BJ (cell line): ENCODE measurements at places on chromosomes 2 and 18.

DNA sequence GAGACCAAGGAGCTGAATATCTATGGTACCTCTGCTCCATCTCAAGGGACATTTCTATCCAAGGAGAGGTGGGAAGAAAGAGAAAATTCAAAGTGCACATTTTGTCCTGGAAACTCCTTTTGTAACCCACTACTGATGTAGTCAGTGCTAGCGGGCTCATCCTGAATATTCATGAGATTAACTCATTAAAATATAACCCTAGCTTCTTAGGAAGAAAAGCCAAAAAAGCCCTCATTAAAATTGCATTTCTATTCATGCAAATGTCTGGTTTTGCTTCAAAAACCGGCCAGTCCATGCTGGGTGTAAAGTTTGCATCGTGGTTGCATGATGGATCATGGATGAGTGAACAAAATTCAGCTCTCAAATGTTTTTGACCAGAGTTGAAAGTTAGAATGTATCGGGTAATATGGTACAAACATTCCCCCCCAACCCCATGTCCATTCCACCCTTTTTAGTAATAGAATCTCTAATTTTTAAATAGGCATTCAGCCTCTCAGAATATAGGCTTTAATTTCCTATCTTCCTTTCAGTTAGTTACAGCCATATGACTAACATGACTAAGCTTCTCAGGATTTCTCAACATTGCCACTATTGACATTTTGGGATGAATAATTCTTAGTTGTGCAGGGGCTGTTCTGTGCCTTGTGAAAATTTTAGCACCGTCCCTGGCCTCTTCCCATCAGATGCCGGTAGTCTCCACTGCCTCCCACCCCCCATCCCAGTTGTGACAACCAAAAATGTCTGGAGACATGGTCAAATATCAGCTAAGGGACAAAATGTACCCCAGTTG lies 104.2 kb upstream of the RND3 start:
- no peak for DNase-seq

GRCh38 chr2:108396845-108397244 lies 19.1 kb downstream of the SULT1C4 start:
- DNase-seq = no peak

- no peak for DNase-seq
These were observed 88.9 kb downstream of the R3HDM1 start for GRCh38 chr2:135620198-135620597.

DNA sequence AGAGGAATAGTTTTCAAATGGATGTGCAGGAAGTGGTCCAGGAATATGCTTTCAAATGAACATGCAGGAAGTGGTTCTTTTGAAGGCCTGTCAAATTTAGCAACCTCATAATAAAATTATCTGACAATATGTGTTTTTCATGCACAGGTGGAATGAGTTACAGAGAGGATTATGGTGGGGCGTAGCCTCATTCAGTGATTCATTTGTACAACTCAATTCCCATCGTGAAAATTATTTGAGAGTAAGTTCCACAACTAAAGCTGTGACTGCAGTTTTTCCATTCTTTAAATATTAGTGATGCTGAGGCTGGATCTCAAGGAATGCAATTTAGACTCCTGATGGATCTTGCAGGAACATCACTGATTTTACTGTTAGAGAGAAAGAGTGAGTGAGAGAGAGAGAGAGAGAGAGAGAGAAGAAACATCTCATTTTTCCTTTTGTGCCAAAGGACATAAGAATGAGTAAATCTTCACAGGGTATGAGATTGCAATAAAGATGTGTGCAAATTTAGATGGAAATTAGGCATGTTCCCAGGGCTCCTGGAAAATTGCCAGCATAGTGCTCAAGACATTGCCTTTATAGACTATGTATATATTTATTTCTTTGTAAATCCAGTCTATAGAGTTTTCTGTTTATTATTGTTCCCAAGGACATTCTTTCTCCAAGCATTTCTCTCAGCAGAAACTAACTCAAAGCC lies 394.9 kb upstream of the ZEB2 start:
- DNase-seq = peak; percentile 79

- no peak for DNase-seq
These were observed 121.9 kb downstream of the MCFD2 start for GRCh38 chr2:46793423-46794416.

GRCh38 chr18:58102875-58103274 lies 58.8 kb downstream of the NEDD4L start:
- no peak for DNase-seq

DNA sequence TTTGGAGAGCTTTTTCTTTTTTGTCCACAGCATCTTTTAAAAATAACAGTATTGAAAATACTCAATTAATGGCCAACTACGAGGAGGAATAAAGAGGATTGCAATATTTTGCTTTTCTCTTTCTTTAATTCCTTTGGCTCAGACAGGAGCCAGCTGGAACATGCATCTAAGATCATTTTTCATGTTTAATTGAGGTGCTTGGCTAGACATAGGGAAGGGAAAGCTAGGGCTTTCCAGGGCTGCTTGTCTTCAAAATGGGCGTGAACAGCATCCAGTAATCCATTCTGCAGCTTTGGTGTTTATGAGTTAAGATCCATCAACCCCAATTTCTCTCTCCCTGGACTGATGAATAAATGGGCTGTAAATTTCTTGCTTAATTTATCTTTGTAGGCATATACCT lies 323.0 kb downstream of the PTPRM start:
- no peak for DNase-seq

DNA sequence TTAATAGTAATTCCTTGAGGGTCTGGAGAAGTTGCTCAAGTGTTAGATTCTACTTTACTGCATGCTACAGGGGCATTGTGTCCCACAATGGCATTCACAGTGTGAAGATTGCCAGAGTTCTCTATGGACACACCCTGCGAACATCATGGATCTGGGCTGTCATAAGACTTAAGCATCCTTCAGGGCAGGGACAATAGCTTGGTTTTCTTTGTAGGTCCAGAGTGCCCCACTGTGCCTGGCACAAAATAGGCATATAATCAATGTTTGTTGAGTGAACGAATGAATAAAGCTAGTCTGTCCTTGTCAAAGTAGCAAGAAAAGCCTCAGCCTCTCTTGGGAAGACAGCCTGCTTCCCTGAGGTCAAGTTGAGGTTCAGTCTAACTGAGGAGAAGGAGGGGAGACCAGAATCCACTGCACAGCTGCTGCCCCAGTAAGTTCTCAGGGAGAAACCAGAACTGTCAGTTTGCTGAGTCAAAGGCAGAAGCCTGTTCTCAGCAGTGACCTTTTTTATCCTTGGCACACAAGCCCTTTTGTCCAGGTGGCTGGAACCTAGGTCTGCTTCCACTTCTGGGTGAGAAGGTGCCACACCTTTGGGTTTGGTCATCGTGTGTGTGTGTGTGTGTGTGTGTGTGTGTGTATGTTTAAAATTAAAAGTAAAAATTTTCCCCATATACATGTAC lies 15.0 kb downstream of the INPP4A start:
- no peak for DNase-seq

DNA sequence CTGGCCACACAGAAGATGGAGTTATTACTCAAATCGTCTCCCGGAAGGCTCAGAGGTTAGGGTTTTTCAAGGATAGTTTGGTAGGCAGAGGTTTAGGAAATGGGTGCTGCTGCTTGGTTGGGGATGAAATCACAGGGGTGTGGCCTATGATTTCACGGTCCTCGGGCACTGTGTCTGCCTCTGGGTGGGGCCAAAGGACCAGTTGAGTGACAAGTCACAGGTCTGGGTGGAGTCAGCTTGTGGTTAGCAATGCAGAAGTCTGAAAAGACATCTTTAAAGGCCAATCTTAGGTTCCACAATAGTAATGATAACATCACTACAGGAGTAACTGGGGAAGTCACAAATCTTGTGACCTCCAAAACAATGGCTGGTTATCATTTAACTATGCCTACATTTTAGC lies 387.8 kb downstream of the ZNF521 start:
- DNase-seq = no peak

GRCh38 chr2:38653715-38654527 lies 12.0 kb upstream of the GALM start:
- no peak for DNase-seq

DNA sequence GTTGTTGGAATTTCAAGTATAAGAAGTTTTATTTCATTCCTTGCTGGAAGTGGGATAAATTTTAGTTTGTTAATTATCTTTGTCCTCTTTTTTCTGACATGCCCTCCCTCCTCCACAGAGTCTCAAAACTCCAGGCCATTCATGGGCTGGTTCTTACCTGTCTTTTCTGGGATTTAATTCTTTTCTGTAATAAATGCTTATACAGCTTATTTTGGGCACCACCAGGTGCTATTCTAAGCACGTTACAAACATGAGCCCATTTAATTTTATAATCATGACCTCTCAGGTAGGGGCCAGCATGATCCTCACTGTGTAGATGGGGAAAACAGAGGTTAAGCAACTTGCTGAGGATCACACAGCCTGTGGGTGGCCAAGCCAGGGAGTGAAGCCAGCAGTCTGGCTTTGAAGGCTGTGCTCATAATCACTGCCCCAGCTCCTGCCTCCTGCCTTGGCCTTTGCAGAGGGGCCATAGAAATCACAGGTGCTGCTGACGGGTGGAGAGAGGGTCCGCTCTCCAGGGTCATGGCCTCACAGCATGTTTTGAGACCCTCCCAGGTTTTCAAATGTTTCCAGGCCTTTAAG lies 128.4 kb upstream of the PXDN start:
- no peak for DNase-seq

GRCh38 chr2:229715895-229716507 lies 1.6 kb upstream of the DNER start:
- no peak for DNase-seq

- no peak for DNase-seq
These were observed 232.1 kb downstream of the NDUFA10 start for GRCh38 chr2:239793086-239793485.

GRCh38 chr2:143162123-143162837 lies 33.1 kb downstream of the ARHGAP15 start:
- DNase-seq = no peak

DNA sequence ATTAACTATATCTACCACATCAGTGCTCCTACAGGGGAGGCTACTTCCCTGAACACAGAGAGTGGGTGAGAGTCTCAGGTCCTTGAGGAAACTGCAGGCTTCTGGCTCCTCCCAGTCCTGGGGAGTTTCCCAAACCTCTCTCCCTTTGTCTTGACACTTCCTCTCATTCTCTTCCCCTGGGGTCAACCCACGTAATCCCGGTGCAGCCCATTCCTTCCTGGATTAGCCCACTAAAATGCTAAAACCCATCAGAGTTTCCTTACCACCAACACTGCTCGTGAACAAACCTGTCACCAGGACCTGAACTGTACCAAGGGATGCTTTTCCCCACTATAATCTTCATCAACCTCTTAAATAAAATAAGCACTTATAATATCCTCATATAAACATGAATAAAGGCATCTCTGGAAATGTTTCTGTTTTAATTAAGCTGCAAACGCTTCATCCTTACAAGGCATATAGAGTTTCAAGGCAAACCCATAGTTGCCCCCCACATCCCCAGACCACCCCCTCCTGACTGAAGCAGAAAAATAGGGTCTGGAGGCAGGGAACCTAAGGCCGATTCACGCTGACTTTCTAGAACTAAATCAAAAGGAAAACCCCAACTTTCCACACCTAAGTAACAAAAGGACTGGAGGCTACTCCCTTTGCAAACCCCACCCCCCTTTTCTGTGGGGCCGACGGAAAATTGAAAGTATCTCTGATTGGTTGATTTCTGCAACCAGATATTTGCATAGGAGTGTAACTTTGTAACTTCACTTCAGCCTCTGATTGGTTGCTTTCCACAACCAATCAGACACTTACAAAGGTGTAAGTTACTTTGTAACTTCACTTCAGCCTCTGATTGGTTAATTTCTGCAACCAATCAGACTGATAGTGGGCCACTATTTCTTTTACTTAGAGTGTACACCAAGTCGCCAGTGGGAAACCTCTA lies 19.0 kb downstream of the TMSB10 start:
- no peak for DNase-seq

DNA sequence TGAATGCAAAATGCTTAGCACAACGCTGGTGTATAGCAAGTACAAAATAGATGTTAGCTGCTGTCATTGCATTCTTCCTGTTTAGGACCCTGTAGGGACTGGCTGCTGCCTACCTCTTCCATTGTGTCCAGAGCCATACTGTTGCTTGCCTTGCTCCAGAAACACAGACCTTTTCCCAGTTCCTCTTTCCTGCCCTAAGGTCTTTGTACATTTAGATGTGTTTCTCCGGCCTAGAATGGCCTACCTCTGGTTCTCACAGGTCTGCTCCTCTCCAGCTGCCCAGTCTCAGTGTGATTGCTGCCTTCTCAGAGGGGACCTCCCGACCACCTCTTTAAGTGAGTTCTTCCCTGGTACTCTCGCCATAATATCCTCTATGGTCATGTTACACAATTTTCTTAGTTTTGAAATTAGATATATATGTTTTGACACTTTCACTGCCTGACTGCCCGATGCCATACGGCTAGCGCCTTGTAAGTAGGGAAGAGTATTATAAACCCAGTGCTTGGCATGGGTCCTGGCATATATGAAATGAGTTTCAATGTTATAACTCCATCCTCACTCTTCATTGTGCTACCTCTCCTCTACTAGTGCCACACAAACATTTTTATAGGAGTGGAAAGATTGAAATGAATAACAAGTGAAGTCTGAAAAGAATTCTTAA lies 48.3 kb downstream of the RFTN2 start:
- no peak for DNase-seq

DNA sequence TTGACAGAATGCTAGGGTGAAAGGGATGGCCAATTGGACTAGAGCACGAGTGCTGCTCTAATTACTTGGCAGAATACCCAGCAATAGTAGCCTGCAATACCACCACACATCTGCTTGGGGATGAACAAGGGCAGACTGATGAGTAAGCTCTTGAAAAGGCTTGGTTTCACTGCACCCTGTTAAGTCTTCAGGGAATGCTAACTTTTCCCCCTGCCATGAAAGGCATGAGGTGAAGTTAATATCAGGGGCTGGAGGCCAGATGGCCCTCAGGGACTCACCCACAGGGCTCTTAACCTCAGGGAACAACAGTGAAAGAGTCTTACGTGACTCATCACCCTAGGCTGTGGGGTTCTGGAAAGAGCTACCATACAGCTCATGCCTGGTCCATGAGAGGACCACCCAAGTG lies 51.7 kb upstream of the MYL1 start:
- DNase-seq = no peak

DNA sequence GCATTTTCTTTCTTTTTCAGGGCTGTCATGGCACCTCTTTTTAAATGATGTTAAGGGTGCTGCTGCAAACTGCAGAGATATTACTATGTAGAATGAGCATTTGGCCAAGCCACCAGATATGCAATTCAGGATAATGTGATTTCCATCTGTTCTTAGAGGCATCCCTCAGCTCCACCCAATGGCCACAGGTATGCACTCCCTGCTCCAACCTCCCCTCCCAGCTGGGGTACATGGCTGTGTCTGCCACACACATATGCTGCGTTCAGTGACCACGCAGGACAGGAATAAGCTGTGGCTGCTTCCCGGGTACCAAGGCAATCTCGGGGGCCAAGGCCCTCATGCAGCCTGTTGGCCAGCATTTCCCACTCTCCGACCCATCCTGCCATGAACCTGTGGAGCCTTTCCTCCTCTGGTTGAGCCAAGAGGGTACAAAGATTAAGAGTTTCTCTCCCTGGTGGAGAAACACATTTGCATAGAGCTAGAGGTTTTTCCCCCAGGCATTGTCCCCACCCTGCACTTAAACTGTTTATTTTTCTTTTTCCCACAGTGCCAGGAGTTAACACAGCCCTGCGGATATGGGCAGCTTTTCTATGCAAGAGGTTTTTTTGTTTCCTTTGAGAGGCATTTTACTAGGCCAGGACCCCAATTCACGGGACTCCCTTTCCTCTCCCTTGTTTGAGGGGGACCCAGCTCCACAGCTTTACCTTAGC lies 147.0 kb downstream of the GCA start:
- DNase-seq = no peak

- no peak for DNase-seq
These were observed 2.3 kb upstream of the PREB start for GRCh38 chr2:27136751-27137150.
